Kidney (tissue), 22 donors: ENCODE measurements at places on chromosomes 13 and 19. TPM values are rescaled to one million over a fixed set of nuclear protein-coding genes. Genes with fewer than 3 reads are reported as not detected.

The ELSPBP1 gene
- total RNA-seq: not detected

DNA sequence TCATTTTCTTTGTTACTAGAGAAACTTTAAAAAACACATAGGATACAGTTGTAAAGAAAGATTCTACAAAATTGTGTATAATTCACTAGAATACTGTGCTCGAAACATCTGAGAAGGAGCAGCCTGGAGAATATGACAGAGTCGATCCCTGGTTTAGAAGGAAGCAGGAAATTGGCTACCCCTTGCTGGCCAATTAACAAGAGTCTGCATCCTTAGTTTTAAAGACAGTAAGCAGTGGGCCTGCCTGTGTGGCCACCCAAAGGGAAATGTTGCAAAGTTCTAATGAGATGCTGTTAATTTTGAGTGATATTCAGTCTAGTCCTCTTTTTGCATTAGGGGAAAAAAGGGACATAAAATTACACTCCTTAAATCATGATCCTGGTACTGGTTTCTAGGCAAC is 988.6 kb downstream of the PCDH17 start:
- DNase-seq: no peak
- H3K4me1 ChIP-seq: no peaks in the 10 kb centered on the region
- no peak overlapping the region for H3K27ac ChIP-seq
- H3K36me3 ChIP-seq: no peaks in the 10 kb centered on the region
- no peak overlapping the region for H3K4me3 ChIP-seq
- no peaks in the 10 kb centered on the region for H3K27me3 ChIP-seq

GRCh38 chr13:112955271-112955937 is 13.6 kb upstream of the MCF2L start:
- no peaks in the 10 kb centered on the region for H3K36me3 ChIP-seq
- no peak overlapping the region for H3K27ac ChIP-seq
- DNase-seq: no peak
- no peaks in the 10 kb centered on the region for H3K4me1 ChIP-seq
- no peaks in the 10 kb centered on the region for H3K27me3 ChIP-seq
- no peak overlapping the region for H3K4me3 ChIP-seq

The PRR36 gene
- 4.2 TPM for total RNA-seq

DNA sequence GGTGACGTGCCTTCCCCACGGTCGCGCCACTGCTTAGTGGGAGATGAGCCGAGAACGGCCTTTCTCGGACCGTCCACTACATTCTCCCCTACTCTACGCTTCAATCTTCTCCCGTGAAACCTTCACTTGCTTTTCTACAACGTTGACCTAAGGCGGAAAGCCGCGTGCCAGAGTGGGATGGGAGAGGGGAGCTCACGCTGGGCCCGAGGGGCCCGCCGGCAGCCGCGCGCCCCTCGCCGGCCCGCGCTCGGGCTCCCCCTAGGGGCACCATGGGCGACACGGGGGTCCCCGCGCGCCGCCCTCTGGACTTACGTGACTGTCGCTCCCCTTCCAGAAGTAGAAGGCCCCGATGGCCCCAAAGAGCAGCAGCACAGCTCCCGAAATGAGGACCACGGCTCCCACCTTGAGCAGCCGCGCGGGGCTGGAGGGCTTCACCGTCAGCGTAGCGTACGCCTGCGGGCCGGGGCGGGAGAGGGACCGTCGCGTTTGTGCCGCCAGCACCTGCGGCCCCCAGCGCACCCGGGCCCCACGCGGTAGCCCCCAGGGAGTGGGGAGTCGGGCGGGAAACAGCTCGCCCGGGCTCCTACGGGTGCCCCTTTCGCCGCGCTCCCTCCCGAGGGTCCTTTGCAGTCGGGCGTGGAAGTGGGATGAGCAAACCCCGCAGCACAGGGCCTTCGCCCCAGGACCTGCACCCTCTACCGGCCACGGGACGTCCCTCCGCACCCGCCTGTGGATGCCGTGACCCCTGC is 727 bp downstream of the CNMD start:
- peaks cover 9% of the 10 kb centered on the region for H3K27me3 ChIP-seq
- peak overlapping the region; percentile 43 for H3K4me3 ChIP-seq
- DNase-seq: peak; percentile 71
- no peak overlapping the region for H3K27ac ChIP-seq
- no peaks in the 10 kb centered on the region for H3K36me3 ChIP-seq
- no peaks in the 10 kb centered on the region for H3K4me1 ChIP-seq

- peaks cover 9% of the 10 kb centered on the region for H3K4me1 ChIP-seq
- H3K27me3 ChIP-seq: no peaks in the 10 kb centered on the region
- H3K27ac ChIP-seq: no peak overlapping the region
- no peak overlapping the region for H3K4me3 ChIP-seq
- H3K36me3 ChIP-seq: no peaks in the 10 kb centered on the region
These were observed 8.4 kb upstream of the GRAMD1A start for GRCh38 chr19:34991542-34992333.

DNA sequence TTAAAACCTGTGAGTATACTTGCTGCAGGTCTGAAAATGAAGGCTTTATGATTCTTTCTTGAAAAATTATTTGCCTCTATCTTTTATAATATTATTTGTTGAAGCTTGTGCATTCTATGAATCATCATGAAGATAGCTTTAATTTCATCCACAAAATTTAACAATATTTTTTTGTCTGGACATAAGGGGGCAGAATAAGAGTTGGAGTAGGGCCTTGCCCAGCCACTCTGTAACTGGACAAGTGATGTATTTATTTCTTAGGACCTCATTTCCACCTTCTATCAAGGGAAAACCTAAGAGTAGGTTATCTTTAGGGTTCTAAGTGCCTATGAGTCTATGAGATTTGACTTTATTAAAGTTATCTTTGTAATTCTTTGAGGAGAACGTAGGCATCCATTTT is 49.9 kb downstream of the N4BP2L1 start:
- no peak overlapping the region for H3K27ac ChIP-seq
- H3K4me1 ChIP-seq: no peaks in the 10 kb centered on the region
- H3K36me3 ChIP-seq: no peaks in the 10 kb centered on the region
- no peak for DNase-seq

GRCh38 chr13:104253063-104253680 is 1187.0 kb upstream of the SLC10A2 start:
- H3K4me3 ChIP-seq: no peak overlapping the region
- peak; percentile 19 for DNase-seq
- no peaks in the 10 kb centered on the region for H3K36me3 ChIP-seq
- H3K4me1 ChIP-seq: no peaks in the 10 kb centered on the region

DNA sequence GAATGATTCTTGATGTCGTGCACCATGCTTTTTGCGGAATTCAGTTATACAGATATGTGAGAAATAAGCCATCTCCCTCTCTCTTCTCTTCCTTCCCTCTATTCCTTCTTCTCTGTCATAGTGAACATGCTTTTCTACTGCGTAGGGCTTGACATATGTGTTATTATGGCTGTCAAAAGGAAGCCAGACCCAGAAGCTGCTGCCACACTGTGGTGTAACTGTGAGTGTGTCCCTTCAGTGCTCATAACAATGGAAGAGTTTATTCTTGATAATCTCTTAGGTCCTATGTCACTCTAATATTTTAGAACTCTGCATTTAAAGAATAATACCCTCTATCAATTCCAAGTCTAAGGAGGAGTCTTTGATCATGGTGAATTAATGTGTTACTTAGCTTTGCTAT is 208.9 kb upstream of the TMTC4 start:
- peak; percentile 2 for DNase-seq
- no peaks in the 10 kb centered on the region for H3K4me1 ChIP-seq
- no peaks in the 10 kb centered on the region for H3K27me3 ChIP-seq
- H3K27ac ChIP-seq: no peak overlapping the region
- H3K36me3 ChIP-seq: no peaks in the 10 kb centered on the region

DNA sequence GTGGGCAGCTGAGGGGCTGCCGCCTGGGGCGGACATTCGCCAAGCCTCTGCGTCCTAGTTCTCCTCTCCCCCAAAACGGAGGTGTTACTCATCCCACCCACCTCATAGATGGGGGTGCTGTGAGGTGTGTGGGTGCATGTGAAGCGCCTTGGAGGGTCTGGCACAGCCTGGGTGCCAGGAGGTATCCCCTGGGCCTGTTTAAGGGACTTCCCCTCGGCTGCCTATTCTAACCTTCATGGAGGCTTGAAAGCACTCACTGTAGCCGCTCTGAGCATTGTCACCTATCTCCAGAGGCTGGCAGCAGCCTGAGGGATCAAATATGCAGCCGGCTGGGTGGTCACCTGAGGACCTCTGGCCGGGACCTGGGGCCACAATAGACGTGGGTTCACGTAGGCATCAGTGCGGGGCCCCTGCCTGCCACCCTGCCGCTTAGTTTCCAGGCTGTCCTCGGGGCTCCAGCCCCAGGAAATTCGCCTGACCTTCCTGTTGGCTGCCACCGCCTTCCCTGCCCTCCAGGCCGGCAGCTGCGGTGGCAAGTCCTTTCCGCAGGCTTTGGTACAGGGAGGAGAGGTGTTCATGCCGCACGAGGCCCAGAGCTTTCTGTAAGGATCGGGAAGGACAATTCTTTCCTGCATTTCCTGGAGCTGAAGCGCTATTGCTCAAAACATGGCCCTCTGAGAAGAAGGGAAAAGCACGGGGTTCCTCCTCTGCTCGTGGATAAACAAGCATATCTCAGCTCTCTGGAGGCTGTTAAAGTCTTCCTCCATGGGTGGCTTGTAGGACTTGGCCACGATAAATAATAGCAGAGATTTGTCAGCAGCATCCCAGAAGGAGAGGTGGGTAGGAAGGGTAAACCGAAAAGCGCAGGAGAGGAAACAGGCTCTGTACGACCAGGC is 4.6 kb downstream of the COL4A2 start:
- H3K4me3 ChIP-seq: peak overlapping the region; percentile 19
- H3K36me3 ChIP-seq: peaks cover under 1% of the 10 kb centered on the region
- H3K27me3 ChIP-seq: no peaks in the 10 kb centered on the region
- no peak for DNase-seq
- H3K27ac ChIP-seq: peak overlapping the region; percentile 70
- H3K4me1 ChIP-seq: peaks cover 40% of the 10 kb centered on the region

The ANGPTL8 gene
- total RNA-seq: 1.9 TPM

The ZNF814 gene
- total RNA-seq: 27.7 TPM
